Fibroblast of skin of back (primary cell): ENCODE measurements at places on chromosomes 11 and 22.

DNA sequence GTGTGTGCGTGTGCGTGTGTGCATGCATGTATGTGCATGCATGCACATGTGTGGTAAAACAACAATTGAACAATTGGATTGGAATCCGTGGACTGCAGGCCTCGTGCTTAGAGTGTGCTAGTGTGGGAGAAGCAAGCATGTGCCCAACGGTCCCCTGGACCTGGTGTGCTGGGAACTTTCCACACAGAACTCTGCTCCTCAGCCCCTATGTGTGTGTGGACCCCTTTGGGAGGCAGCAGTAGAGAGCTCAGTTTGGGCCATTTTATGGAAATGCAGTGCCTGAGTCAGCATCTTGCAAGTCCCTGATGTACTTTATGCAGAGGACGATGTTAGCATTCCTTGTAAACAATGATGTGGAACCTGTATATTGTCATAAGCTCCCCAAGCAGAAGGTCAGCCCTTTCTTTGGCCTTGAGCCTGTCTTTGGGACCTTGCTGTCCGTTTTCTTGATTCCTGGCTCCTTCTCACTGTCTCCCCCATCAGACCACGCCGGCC lies 167.3 kb downstream of the TBC1D22A start:
- no peak for DNase-seq

GRCh38 chr11:125435461-125436238 lies 60.4 kb downstream of the FEZ1 start:
- peak; percentile 27 for DNase-seq

DNA sequence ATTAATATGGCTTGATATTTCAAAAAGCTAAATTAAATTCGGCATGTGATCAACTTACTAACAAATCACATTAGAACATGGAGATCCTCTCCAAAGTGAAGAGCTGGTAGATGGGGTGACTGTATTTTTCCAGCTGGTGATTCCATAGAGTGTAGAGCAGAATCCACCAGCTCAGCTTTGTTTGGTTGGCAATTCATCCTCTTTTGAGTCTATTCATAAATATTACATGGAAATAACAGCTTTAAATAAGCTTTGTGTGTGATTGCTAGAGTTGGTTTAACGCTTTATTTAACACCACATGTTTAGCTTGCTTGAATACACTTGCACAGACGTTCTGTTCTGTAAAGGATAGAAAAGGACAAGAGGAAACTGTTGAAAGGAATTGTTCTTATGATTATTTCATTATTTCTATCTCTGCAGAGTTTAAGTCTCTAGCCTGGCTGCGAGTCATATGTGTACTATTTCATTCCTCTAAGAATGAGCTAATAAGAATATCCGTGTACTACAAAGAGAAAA lies 738.3 kb upstream of the KIRREL3 start:
- DNase-seq, result no peak

DNA sequence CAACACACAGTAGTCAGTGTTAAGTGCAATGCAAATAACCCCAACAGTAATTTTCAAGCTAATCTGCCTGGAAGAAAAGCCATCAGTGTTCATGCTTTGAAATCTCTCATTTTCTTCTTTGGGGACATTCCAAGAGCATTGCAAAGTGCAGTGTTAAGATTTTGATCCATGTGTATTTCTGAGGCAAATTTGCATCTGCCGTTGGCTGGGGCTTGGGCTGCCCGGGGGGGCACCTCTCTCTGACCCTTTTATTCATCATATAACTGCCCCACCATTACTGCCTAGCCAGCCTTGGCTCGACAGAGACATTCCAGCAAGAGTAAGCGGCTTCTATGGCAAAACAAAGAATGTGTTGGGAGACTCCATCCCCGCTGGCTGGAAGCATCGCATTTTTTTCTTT lies 483.5 kb downstream of the BRD1 start:
- DNase-seq, result peak; percentile 11

DNA sequence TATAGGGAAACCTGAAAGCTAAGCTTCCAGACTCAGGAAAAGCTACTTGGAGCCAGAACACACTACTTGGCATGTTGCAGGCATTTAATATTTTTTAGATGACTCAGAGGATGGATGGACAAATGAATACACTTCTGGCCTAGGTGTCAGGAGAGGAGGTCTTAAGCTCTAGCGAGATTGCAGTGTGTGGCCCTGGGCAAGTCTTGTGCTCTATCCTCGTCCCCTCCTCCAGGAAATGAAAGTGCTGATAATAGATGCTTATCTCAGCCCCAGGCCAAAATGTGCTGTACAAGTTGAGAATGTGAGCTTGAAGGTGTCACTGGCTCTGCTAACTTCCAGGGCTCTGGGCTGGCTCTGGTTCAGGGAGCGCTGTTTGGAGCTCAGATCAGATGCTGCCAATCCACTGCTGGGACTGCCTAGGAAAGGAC lies 136.3 kb downstream of the PKNOX2 start:
- peak; percentile 77 for DNase-seq

GRCh38 chr11:15985127-15985859 lies 371.1 kb downstream of the SOX6 start:
- no peak for DNase-seq

GRCh38 chr11:94862926-94863880 lies 95.0 kb downstream of the AMOTL1 start:
- DNase-seq, result no peak

DNA sequence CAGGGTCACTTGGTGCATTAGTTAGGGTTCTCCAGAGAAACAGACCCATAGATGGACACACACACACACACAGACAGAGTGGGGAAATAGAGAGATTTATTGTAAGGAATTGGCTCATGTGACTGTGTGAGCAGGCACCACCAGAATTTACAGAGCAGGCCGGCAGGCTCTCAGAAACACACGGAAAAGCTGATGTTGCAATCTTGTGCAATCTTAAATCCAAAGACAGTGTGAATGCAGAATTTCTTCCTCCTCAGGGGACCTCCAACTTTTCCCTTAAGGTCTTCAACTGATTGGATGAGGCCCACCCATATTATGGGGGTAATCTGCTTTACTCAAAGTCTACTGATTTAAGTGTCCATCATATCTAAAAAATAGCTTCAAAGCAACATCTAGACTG lies 49.8 kb downstream of the APIP start:
- DNase-seq, result no peak

DNA sequence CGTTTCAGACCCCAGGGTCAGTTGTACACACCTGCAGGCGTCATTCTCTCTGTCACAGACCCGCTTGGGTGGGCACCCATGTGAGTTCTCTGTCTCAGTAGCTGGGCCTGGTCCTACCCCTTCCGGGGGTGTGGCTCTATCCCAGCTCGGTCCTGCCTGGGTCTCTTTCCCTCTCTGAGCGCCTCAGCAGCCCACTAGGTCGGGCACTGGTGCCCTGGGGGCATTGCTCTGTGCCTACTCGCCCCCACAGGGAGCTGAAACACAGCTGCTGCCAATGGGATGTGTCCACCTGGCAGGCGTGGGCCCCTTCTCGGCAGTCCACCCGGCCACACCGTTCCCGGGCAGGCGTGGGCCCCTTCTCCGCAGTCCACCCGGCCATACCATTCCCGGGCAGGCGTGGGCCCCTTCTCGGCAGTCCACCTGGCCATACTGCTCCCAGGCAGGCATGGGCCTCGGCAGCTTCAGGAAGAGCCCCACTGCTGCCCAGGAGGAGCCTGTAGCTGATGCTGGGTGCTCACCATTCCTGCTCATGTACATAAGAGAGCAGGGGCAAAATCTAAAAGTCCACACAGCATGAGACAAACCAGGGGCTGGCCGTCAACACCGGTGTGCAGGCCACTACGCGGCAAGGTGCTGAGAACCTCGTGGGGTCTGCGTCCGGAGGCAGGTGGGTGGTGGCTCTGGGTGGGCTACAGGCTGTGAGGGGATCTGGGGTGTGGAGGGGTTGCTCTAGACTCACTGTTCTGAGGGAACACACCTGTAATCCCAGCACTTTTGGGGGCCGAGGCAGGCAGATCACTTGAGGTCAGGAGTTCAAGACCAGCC lies 12.3 kb downstream of the MLC1 start:
- DNase-seq, result no peak

GRCh38 chr22:29454276-29454675 lies 15.9 kb downstream of the RFPL1 start:
- no peak for DNase-seq
